LHCN-M2 (cell line): ENCODE measurements at places on chromosomes 3 and 15. TPM values are rescaled to one million over a fixed set of nuclear protein-coding genes. Genes with fewer than 3 reads are reported as not detected.
A peak's percentile ranks its signal among the peaks of the same experiment; 100 is the strongest.

DNA sequence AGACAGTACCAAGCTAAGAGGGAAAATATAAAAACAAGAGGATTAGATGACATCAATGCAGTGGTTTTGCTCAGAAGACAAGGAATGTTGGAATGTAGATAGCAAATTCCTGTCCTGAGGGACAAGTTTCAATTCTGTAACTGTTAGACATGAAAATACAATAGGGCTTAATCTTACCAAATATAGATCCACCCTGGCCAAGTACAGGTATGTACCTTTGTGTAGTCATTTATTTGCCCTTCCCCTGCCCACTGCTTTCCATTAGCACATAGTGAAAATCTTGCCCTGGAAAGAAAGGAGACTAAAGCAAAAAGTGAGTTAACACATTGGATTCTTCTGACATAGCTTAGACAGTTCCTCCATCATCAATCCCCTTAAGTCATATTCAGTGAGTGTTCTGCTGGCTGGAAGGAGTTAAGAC lies 389.0 kb upstream of the THBS1 start:
- DNase-seq: peak; percentile 84

DNA sequence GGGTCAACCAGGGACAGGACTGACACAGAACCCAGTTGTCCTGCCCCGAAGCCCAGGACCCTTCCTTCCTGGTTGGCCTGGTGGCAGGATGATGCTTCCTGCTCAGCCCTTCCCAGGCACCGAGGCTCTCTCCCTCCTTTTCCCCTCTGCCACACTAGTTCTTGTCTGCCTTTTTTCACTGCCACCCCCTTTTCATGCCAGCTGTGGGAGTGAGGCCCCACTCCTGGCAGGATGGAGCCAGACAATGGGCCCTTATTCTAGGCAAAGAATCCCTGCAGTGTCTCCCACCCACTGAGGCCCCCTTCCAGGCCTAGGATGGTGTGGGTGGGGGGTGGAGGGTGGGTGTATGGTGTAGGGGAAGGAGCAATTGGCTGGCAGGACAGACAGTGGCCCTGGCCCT lies 1.1 kb upstream of the SCAMP5 start:
- DNase-seq: no peak

The LTF gene
- 0.06 TPM in 1 of 2 replicates, not detected in the other for total RNA-seq

- no peak for DNase-seq
Measured at GRCh38 chr3:40768046-40768445, 243.3 kb downstream of the ZNF621 start.

GRCh38 chr3:189169728-189170127 lies 2.0 kb upstream of the TPRG1 start:
- DNase-seq: no peak

DNA sequence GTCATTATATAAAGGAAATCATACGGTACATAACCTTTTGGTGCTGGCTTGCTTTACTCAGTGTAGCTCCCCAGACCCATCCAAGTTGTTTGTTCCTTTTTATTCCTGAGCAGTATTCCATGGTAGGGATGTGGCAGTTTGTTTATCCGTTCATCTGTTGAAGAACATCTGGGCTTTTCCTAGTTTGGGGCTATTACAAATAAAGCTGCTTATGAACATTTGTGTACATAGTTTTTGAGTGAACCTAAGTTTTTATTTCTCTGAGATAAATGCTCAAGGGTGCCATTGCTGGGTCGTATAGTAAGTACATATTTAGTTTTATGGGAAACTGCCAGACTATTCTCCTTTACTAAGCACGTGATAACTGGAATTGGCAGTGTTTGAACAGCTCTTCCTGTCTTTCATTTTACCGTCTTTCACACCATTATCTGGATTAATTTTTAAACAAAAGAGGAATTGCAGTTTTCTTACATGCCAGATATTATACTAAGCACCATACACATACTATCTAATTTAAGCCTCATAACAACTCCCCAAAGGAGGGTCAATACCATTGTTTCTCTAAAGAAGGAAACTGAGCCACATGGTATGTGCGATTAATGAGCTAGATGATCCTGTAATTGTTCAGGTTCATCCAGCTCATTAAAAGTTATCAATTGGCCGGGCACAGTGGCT lies 85.6 kb downstream of the PTPRG start:
- DNase-seq: no peak

The ALDH1A2 gene
- 0.46 and 0.77 TPM in 2 replicates for total RNA-seq

GRCh38 chr15:60601098-60601497 lies 122.2 kb upstream of the ICE2 start:
- no peak for DNase-seq

GRCh38 chr15:89675606-89676005 lies 3.6 kb downstream of the PLIN1 start:
- no peak for DNase-seq

DNA sequence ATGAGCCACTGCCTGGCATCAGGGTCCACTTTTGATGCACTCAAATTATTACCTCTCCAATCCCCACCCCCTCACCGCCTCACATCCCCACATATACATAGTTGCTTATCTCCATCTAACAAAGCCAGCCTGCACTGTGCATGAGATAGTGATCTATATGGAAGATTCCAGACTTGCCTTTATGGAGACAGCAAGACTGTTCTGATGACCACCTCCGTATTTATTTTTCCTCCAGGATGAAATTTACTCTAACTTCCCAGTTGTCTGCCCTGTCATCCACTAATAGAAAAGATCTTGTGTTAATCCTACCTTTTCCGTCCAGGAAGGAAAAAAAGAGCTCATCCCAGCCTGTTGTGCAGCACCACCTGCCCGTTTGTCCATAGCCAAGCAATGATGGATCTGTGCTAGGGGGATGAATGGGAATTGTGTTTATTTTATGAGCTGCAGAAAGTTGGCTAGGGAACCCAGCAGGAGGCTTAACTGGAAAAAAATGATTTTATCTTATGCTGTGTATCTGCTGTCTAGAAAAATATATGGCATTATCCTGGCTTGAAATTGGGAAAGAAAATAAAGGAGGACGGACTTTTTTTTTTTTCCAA lies 114.5 kb downstream of the CD47 start:
- no peak for DNase-seq

The ZBTB47 gene
- 28.9 and 33.2 TPM in 2 replicates for total RNA-seq

- peak; percentile 45 for DNase-seq
Measured at GRCh38 chr3:95280711-95281352, 1218.0 kb downstream of the NSUN3 start.

- peak; percentile 29 for DNase-seq
Measured at GRCh38 chr3:138434276-138434874, at the start of gene ESYT3. TSS of gene ESYT3 (plus strand) at chr3:138434616. CDS start at chr3:138434799, 183 bp downstream.
